ENCODE measurements at places on chromosomes 6 and 20.

DNA sequence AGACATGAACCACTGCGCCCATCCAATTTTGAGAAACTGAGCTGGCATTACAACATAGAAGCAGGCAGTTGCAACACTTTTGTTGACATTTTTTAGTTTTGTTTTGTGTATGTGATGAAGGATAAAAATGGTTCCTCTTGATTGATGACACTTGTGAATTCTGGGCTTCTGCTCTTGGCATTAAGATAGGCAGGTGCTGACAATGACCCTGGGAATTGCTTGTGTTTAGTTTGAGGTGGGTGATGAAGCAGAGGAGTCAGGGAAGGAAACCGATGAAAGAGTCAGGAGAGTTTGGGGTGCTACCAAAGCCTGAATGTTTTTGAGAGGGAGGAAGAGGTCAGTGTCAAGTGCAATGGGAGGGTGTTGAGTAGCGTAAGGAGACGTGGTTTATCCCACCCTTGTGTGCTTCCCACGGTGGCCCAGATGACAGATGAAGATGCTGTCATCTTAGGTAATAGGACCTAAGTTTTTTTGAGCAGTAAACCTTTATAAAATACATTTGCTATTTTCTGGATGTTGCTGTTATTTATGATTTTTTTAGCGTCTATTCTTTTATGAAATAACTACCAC, 19.4 kb downstream of the CDS2 start:
- DNase-seq, result no peak

GRCh38 chr6:87904011-87904410, 143.6 kb upstream of the SPACA1 start:
- DNase-seq, result no peak

DNA sequence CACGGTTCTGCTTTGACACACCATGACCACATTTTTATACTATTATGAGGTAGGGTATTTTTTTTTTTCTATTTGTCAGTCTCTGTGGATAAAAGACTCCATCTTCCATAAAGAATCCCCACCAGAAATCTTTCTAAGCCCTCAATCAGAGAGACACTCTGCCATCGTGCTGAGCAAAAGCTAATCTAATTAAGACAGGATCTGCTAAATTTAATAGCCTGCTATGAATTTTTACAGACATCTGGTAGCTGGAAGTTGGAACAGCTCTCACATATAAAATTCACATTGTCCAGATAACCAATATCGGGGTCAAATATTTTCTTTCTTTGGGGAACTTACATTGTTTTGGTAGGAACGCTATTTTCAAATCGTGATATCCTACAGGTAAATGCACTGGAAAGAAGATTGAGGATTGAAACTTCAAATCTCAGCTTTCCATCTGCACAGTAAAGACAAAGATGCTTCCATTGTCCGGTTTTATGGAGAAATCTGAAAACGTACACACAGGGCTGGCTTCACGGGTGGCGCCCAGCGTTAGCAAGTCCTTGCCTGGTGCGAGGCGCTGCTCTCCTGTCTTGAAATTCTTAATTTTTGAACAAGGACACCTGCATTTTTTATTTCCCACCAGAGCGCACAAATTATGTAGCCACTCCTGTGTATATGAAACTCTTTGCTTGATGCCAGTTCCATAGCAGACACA, 573.8 kb upstream of the NOX3 start:
- no peak for DNase-seq

GRCh38 chr6:158377860-158378259, 65.6 kb downstream of the TULP4 start:
- DNase-seq, result no peak

DNA sequence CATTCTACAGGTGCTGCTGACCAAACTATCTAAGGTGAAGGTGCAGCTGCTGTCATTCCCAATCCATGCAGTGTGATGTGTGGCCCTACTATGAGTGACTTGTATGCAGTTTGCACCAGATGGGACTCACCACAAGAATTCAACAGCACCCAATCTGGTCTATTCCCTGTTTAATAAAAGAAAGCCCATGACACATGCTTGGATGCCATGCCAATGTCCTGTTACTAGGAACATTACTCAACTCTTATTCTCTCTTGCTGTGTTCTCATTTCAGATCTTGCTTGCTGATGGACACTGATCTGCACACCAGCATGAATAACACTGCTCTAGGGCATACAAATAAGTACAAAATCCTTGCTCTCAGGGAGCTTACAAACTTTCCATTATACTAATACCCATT, 221.6 kb upstream of the CDYL start:
- no peak for DNase-seq

DNA sequence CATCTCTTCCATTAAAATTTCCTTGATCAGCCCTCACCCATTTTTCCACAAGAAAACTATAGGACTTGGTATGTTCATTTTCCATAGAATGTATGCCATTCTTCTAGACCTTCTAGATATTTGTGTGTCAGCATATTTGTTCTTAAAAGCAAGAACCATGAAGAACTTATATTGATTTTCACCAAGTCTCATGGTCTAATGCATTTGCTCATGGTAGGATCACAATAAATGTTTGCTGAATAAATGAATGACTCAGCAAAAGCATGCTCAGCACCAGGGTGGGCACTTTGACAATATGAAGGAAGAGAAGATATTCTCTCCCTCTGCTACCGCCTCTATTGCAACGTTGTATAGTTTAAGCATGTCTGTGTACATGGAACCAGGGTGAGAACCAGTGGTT, 805.5 kb upstream of the SLC35B3 start:
- DNase-seq, result no peak

GRCh38 chr20:4775322-4776078, 53.8 kb downstream of the PRND start:
- no peak for DNase-seq

DNA sequence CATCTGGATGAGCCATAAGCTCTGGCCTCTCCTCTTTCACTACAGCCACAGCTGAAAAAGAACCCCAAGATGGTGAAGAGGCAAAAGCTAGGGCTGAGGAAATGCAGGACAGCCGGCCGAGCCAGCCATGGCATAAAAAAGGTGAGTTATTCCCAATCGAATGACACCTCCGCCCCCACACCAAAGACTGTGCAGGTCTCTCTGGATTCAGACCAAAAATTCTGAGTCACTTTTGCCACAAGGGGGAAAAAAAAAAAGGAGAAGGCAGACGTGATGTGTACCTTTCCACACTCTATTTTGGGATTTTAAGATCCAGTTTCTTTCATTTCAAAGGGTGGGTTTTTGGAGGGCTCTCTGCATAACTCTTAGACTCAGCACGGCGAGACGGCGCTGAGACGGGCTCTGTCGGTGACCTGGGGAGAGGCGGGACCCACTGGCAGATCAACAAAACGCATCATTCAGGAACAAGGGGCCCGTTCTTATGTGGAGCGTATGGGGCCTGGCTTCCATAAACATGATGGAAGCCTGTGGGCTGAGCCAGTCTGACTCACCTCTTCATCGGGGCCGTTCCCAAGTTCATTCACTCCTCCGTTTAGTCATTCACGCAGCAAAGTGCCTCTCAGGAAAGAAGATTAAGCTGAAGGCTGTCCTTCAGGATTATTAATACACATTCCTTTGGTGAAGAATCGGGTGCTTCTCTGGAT, 54.8 kb downstream of the NFATC2 start:
- DNase-seq, result no peak

GRCh38 chr6:78157606-78158005, 504.8 kb downstream of the MEI4 start:
- DNase-seq, result no peak

- DNase-seq, result no peak
Measured at GRCh38 chr20:8082989-8083388, 49.1 kb upstream of the PLCB1 start.

- DNase-seq, result no peak
Measured at GRCh38 chr6:89597988-89598387, 40.6 kb downstream of the LYRM2 start.

GRCh38 chr6:78594668-78595066, 272.7 kb upstream of the IRAK1BP1 start:
- no peak for DNase-seq

DNA sequence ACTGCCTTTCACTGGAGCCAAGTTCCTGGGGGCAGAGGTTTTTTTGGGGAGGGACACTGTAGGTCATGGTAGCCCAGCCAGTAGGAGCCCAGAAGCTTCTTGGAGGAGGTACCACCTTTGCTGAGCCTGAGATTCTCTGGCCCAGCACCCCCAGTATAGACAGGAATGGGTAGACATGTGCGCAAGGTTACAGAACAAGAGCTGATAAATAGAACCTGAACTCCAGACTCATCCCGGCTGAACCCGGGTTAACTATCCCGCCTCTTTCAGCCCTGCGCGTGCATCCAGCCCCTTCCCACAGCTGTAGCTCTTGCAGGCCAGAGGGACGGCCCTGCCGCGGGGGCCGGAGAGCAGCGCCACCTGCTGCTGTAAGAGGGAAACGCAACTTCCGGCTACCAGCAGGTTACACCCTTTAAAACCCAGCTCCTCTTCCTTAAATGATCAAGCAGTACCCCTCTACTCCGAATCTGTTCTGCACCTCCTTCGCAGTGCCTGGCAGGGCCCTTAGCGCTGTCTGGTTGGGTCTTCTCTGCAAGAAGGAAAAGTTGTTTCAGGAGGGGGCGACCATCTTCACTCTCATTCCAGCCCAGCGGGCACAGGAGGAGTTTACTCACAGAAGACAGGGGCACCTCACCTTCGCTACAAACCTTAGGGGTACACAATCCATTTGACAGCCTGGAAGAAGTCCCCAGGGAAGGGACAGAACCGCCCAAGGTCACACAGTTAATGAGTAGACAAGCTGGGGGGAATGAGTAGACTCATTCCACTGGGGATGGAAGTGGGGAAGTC, 7.5 kb downstream of the SRXN1 start:
- no peak for DNase-seq

- no peak for DNase-seq
Measured at GRCh38 chr6:140956571-140957369, 1176.0 kb upstream of the GJE1 start.

- no peak for DNase-seq
Measured at GRCh38 chr6:38501931-38502330, 137.8 kb downstream of the BTBD9 start.

DNA sequence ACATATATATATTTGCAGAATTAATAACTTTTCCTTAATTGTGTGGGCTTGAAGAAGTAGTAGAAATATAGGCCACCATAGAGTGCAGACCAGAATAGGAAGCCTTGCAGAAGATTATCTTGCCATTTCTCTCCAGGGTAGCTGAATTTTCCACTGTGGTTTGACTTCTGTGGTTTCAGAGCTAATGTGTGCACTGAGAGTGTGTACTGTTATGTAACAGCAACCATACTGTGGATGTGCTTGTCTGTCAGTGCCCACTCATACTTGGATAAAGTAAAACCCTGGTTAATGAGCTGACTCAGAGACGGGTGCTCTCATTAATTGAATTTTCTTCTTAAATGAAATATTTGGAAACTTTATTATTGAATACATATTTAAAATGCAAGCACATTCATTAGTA, 57.2 kb downstream of the CEP43 start:
- no peak for DNase-seq

GRCh38 chr20:51529758-51530157, 12.8 kb downstream of the NFATC2 start:
- peak; percentile 22 for DNase-seq

GRCh38 chr6:137160763-137161162, 12.7 kb downstream of the IL22RA2 start:
- DNase-seq, result no peak

DNA sequence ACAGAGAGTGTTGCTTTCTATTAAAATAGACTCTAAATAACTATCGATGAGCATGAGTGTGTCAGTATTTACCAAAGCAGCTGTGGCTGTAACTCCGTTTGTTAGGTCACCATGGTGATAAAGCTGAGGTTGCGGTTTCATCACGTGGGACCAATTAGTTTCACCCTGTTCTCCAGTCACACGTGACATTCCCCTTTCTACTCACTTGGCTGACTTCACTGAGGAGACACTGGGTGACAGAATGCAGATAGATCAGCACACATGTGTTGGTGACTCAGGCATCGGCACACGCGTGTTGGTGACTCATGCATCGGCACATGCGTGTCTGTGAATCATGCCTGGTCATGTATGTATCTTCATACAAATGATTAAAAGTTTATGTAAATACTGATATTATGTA, 285.4 kb downstream of the THBS2 start:
- DNase-seq, result no peak

GRCh38 chr20:36579996-36580545, 6.7 kb downstream of the TGIF2 start:
- no peak for DNase-seq

DNA sequence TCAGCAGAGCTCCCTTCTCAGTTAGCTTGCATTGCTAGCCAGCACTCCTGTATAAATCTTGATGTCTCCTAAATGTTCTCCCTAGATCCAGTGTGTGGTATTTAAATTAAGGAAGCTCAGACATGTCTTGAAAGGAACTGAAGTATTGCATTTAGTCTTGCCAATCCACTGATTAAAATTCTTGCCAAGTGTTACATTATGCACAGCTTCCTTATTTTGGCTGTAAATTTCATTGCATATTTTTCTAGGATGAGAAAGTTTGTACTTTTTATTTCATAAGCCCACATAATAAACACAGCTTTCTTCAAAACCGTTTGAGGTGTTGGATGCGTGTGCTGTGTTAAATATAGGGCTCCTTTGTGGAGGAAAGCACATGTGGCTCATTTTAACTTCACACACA, 329.8 kb upstream of the FLRT3 start:
- no peak for DNase-seq

DNA sequence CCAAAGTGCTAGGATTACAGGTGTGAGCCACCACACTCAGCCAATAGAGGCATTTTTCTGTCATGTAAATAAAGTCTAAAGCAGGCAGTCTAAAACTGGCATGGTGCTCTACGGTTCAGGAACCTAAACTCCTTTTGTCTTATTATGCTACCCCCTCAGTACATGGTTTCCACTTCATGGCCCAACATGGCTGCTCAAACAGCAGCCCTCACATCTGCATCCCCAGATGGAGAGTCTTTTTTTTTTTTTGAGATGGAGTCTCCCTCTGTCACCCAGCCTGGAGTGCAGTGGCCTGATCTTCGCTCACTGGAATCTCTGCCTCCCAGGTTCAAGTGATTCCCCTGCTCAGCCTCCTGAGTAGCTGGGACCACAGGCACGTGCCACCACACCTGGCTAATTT, 38.3 kb downstream of the SLC52A3 start:
- DNase-seq, result no peak

- DNase-seq, result no peak
Measured at GRCh38 chr6:100719883-100720682, 161.0 kb downstream of the ASCC3 start.

DNA sequence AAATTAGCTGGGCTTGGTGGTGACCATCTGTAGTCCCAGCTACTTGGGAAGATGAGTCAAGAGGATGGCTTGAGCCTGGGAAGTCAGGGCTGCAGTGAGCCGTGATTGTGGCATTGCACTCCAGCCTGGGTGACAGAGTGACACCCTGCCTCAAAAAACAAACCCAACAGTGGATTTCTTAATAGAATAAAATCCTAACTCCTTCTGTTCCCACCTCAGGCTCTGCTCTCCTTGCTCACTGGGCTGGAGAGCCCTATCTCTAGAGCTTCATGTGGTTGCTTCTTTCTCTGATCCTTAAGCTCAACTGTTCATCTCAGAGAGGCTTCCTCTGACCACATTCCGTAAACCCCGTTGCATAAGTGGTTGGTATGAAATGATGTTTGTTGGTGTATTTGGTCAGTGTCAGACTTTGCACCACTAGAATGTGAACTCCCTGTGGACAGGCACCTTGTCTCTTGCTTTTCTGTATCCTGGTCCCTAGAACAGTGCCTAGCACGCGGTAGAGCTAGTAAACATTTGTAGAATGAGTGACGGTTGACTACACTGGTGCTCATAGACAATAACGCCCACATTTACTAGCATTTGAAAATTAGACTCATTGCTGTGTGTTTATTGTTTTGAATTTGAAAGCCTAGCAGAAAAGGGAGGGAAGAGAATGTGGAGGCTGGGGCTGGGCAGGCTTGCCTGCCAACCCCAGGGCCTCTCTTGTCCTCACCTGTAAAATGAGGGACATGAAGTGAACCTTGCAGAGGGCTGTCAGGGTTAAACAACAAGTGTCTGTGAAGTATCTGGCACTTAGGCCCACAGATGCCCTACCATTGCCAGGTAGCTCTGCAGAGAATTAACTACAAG, 4.2 kb downstream of the MAPRE1 start:
- no peak for DNase-seq
